ENCODE measurements at places on chromosomes 12 and 14. TPM values are rescaled to one million over a fixed set of nuclear protein-coding genes. Genes with fewer than 3 reads are reported as not detected.

The KRT2 gene
- not detected for total RNA-seq

- DNase-seq = no peak
Observed at GRCh38 chr14:75167325-75167724, 9.1 kb downstream of the TMED10 start.

DNA sequence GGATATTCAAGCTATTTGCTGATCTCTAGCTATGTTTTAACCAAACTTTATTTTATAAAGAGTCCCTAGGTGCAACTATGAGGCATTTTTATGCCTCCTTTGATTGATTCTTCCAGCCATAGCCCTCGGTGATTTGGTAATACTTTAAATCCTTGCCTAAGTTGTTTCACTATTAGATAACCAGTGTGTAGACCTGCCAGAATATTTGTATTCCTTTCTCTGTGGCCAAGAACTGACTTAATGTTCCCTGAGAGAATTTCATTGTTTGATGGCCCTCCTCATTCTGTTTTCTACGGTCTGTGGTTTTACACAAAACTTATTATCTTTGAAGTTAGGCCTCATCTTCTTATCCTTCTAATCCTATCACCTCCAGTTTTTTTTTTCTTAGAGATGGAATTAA, 109.7 kb upstream of the MDGA2 start:
- no peak for DNase-seq

DNA sequence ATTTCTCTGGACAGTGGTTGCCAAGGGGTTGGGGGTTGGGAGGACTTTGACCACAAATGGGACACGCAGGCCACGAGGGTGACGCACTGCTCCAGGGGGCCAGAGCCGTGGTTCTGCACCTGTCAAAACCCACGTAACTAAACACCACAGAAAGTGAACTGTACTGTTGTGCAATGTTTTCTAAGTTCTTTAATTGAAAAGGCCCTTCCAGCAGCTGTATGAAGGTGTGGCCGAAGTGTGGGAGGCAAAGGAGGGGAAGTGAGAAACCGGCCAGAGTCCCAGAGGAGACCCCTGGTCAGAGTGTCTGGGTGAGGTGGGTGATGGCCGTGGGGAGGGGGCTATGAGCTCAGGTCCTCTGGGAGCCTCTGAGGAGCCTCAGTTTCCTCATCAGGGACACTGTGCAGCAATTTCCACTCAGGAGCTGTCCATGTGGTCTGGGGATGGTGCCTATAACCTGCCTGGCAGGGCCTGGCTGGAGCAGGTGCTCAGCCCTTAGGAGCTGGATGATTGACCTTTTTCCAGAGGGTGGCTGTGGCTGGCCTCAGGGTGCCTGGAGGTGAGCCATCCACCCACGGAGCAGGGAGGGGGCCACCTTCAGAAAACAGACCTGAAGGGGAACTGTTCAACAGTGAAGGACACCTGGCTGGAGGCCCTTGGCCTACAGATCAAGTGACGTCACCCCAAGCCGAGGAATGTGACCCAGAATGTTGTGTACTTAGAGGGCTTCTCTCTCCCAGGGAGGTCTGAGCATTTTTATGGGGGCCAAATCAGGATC, 9.8 kb upstream of the BDKRB2 start:
- no peak for DNase-seq

DNA sequence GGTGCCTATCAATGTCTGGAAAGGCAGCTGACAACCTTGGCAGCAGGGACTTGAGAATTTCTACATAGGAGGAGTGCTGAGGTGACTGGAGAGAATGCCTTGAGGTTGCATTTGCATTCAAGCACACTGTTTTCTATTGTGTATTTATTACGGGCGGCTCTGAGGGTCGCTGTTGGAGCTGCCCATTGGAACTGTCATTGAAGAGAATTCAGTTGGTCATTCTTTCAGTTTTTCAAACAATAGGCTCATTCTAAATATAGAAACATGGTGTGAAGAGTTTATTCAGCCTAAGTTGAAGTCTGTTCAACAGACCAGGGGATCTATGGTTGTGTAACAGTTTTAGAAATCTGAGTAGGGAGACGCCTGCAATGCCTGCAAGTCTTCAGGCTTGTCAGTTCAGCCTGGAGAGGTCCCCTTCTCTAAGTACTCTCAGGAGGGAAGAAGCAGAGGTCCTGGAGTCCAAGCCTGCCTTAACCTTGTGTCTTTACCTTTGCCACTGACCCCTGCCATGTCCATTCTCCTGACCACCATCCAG, 9.8 kb upstream of the ABHD12B start:
- DNase-seq = no peak

The LMNTD1 gene
- not detected for total RNA-seq

DNA sequence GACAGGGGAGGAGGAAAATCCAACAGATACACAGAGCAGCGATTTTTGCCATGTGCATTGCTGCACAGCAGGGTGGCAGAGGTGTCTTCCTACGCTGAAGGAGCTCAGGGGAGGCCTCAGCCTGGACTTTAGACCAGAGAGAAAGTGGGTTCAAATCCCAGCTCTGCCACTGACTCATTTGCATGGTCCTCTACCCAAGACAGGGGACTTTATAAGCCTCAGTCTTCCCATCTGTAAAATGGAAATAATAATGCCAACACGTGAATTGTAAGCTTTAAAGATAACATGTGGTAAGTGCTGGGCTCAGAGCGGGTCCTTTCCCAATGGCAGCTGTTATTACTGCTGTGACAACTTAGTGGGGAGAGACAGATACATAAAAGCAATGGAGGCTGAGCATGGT, 62.0 kb downstream of the MAP1LC3B2 start:
- DNase-seq = no peak

The TAPBPL gene
- 16.3 TPM for total RNA-seq

GRCh38 chr14:101961011-101961721, 3.2 kb upstream of the DYNC1H1 start:
- DNase-seq = peak; percentile 51

DNA sequence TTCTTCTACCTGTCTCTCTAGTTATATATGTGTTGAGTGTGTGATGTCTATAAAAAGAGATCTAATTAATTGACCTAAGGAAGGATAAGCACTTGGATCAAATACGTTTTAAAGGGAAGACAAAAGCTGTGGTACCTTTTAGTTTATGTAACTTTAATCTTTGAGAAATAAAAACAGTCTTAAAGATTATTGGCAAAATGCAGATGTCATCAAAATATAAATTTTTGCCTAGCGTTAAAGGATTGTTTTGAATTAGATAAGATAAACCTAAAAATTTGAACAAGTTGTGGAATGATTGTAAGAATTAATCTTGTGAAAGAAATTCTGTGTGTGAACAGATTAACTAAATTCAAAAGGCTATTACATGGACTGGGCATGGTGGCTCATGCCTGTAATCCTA, 42.9 kb downstream of the C12orf56 start:
- DNase-seq = no peak

The MAP3K9 gene
- total RNA-seq = 0.56 TPM

GRCh38 chr12:120447992-120448391, 1.7 kb downstream of the GATC start:
- no peak for DNase-seq

The SLCO1B3 gene
- 0.47 TPM for total RNA-seq

- DNase-seq = no peak
Observed at GRCh38 chr12:107775093-107775721, 703 bp downstream of the ASCL4 start.

GRCh38 chr14:105091054-105091516, 25.9 kb upstream of the GPR132 start:
- DNase-seq = no peak

GRCh38 chr14:91363776-91364523, 53.7 kb downstream of the CCDC88C start:
- DNase-seq = no peak

The SLC6A15 gene
- total RNA-seq = not detected

- no peak for DNase-seq
Observed at GRCh38 chr12:96060041-96060440, 24.7 kb upstream of the LTA4H start.

DNA sequence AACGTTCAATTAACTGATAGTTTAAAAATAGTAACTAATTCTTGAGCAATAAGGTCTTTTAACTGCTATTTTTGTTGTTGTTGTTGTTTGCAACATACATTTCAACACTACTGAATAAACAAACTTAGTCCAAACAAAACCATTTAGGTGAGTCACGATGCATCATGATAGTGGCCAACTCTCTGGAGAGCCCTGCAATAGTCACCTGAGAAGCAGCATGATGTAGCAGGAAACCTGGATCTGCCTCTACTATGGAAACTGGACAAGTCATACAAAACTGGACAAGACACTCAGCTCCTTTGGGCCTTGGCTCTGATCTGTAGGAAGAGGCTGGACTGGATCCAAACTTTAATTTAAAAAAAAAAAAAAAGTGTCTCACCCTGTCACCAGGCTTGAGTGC, 117.3 kb downstream of the MED13L start:
- no peak for DNase-seq

- no peak for DNase-seq
Observed at GRCh38 chr12:64791036-64791435, 31.8 kb upstream of the GNS start.

The RTL1 gene
- not detected for total RNA-seq

DNA sequence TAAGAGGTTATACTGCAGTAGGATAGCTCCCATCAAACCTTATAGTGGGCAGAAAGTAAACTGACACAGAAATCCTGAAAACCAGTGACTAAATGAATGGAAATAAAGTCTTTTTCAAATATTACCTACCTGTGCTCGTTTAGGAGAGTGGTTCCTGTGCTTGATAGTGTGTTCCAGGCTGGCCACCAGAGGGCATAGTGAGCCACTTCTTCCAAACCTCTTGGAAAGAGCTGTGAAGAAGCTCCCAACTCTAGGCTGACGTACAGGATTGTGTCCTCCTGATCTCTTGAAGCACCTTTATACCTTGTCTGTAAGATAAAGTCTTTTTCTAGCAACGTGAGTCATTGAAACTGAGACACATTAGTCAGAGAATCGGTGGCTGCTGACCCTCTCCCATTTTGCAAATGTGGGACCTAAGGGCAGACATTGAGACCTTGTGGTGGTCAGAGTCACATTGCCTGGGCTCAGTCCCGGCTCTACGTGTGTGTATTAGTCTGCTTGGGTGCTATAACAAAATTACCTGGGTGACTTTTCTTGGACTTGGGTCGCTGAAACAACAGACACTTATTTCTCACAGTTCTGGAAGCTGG, 17.6 kb downstream of the TDP1 start:
- DNase-seq = no peak

DNA sequence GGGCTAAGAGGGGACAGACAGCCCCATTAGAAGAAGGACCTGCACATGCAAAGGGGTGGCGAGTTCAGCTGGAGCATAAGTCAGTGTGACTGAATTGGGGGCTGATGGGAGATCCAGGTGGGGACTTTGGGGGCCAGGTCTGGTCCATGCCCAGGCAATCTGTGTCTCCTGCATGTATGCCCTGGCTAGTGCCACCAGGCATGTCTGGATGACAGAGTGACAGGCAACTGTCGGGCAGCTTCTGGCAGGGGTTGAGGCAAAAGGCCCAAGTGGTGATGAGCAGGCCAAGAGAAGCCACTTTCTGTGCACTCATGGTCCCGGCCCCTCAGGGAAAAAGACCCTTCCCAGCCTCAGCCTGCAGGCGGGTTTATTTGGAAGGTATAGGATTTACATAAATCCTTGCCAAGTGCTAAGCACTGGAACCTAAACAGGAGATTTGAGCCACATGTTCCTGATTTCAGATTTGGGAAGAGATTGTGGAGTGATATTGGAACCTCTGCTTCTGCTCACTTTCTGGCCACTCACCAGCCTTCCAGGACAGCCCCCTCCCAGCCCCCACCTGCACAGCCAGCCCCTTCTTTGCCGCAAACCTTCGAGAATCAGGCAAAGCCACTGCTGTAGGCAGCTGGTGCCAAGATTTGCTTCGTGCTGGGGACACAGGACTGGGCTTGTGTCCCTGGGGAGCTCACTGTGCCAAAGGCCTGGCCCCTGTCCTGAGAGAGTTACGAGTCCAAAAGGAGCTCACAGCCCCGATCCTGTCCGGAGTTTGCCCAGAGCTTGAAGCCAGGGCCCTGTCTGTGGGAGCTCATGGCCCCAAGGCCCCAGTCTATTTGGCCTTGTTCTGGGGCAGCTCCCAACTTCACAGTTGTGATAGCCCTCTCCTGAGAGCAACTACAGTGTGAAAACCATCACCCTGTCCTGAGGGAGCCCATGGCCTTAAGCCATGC, 232.5 kb upstream of the RTL1 start:
- peak; percentile 18 for DNase-seq

DNA sequence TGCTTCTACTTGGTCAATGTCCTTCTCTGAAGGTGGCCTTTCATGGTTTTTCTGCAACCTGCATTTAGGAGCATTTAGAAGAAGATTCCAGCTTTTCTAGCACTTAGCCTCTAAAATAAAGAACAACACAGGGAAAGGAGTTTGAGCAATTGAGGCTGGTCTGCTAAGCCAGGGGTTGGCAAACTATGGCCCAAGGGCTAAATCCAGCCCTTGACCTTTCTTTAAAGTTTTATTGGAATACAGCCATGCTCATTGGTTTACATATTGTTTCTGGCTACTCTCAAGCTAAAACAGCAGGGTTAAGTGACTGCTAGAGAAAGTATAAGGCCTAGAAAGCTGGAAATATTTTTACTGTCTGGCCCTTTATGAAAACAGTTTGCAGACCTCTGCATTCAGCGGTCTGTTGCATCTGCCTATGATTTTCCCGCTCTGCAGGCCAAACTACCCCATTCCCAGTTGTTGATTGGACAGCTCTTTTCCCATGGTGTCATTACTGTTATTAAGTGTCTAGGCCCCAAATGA, 39.3 kb downstream of the SPRING1 start:
- no peak for DNase-seq

DNA sequence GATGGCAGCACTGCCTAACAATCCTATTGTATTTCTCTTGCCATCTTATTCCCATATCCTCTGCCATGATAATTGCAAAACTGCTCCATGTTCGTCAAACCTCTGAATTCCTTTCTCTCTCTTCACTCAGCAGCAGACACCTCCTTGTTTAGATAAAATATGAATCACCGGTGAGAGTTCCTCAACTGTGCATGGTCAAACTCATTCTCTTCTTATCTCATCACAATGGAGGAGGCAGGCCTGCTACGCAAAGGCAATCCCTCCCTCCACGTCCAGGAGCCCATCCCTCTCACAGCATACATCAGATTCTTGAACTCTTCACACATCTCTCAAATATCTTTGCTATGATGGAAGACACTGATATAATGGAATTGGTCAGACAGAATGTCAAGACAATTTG, 90.1 kb upstream of the DAAM1 start:
- no peak for DNase-seq

Data from omental fat pad (tissue), 4 donors.